K562 (cell line): ENCODE measurements at places on chromosomes 12 and 14.

DNA sequence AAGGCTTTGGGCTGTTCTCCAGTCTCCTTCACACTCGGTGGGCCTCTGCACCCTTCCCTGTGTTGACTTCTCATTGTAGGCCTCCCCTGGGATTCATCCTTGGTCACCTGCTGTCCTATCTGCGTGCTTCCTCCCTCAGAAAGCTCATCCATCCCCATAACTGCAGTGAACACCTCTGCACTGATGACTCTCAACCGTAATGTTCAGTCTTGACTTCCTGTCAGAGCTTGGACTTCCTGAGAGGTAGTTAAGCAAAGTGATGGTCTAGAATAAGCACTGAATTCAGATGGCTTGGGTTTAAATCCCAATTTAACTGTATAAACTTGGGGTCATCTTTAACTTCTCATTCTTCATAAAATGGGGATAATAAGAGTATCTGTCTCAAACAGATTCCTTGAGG lies 13.6 kb upstream of the MDM1 start:
- DNase-seq, result no peak

DNA sequence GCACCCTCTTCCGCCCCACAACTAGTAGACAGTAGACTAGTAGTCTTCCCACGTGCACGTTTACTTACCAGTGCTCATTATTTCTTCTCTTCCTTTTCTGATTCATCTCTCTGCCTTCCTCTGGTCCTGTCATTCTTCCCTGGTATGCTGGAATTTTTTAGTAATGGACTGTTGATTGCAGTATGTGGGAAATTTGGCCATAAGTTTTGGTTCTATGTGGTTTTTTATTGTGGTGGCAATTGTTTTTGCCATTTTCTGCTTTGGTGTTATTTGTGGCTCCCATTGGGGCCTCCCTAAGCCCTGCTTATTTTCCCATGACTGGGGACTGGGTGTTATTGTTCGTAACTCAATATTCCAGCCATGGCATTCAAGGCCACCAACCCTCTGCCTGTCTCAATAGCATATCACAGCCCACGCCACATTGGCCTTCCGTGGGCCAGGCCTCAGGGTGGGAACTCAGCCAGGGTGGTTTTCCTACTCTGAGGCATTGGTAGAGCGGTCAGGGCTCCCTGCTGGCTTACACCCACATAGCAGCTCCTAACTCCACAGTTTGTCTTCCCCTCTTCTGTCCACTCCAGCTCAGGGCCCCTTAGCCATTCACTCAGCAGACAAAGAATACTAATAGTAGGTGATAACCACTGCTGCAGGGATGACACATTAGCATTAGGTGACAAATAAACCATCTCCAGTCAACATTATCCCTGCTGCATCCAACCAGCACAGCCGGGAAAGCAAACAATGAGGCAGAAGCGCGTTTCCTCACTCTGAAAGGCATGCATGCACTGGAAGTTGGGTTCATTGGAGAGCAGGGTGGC lies 321.5 kb downstream of the CACNA1C start:
- no peak for DNase-seq

GRCh38 chr12:21476949-21477348 lies 24.5 kb downstream of the RECQL start:
- DNase-seq, result no peak

GRCh38 chr12:71007020-71007419 lies 86.5 kb upstream of the PTPRR start:
- DNase-seq, result no peak

- DNase-seq, result no peak
Observed at GRCh38 chr12:81779216-81779615, 20.1 kb upstream of the PPFIA2 start.

DNA sequence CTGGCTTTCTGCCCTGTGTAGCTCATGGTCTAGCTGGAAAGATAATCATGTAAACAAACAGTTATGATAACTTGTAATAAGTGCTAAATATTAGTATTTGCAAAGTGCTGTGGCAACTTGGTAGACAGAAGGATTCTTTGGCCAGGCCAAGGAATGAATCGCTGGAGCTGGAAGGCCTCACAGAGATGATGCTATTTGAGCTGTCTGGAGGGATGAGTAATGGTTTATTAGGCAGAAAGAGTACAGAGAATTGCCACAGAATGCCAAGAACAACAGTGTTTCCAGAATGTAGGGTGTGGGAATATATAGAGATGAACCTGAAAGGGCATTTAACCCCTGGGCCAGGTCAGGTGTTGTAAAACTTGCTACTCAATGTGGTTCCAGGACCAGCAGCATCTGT lies 27.6 kb downstream of the OTX2 start:
- DNase-seq, result no peak

GRCh38 chr12:94263011-94263811 lies 114.8 kb downstream of the PLXNC1 start:
- no peak for DNase-seq

GRCh38 chr14:92217936-92218335 lies 96.2 kb downstream of the CPSF2 start:
- DNase-seq, result no peak

DNA sequence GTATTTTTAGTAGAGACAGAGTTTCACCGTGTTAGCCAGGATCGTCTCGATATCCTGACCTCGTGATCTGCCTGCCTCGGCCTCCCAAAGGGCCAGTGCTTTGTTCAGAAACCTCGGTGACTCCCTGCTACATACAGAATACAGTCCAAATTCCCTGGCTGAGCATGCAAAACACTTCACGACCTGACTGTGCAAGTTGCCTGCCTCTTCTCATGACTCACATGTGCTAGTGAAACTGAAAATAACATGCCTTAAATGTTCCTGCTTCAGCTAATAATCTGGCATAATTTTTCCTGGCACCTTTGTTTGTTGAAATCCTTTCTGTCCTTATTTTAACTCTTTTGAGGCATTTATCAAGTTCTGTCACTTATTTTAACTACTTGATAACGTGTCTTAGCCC lies 8.2 kb downstream of the DMAC2L start:
- DNase-seq, result no peak
